NCI-H2081 treated with DMSO at 0.1 percent for 48 hours (cell line): ENCODE measurements at places on chromosomes 6 and 20.

DNA sequence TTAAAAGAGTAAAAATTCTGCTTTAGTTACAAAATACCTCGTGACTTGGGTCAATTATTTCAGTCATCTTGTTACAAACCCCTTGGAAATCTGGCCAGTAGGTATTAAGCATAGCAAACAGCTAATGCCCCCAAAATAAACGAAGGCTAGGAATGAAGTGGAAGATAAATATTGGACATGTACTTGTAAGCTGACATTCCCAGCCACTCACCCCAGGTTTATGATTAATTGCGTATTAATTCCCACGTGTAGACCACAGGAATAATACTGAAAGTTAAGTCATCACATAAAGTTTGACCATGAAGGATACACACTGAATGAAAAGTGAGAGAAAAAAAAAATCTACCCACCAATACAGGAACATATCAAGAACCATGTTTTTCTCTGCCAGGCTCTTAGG lies 936.5 kb upstream of the ADGRB3 start:
- no peak for DNase-seq

DNA sequence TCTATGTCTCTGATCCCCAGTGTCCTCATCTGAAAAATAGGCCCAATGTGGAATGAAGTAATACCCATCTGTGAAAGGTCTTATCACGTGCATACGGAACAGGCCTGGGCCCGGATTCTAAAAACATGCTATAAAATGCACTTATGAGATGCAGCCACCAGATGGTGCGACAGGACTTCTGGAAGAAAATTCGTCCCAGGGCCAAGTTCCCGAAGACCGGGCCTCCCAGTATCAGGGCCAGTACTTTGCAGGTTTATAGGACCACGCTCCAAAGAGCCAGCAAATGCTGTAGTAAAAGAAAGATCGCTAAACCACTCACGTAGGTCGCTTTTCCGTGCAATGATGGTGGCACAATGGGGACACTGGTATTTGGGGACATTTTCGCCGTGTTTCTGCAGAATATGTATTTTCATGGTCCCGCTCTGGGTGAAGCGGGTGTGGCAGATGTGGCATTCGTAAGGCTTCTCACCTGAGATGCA lies 10.6 kb downstream of the CTCFL start:
- no peak for DNase-seq

- DNase-seq, result no peak
Measured at GRCh38 chr20:35697696-35698297, 1.4 kb downstream of the NFS1 start.

- DNase-seq, result no peak
Measured at GRCh38 chr6:89554106-89554505, 84.4 kb downstream of the LYRM2 start.

- DNase-seq, result no peak
Measured at GRCh38 chr6:20370801-20371200, 30.9 kb upstream of the E2F3 start.

GRCh38 chr6:52994839-52995088 lies 320 bp downstream of the GSTA4 start:
- DNase-seq, result no peak

DNA sequence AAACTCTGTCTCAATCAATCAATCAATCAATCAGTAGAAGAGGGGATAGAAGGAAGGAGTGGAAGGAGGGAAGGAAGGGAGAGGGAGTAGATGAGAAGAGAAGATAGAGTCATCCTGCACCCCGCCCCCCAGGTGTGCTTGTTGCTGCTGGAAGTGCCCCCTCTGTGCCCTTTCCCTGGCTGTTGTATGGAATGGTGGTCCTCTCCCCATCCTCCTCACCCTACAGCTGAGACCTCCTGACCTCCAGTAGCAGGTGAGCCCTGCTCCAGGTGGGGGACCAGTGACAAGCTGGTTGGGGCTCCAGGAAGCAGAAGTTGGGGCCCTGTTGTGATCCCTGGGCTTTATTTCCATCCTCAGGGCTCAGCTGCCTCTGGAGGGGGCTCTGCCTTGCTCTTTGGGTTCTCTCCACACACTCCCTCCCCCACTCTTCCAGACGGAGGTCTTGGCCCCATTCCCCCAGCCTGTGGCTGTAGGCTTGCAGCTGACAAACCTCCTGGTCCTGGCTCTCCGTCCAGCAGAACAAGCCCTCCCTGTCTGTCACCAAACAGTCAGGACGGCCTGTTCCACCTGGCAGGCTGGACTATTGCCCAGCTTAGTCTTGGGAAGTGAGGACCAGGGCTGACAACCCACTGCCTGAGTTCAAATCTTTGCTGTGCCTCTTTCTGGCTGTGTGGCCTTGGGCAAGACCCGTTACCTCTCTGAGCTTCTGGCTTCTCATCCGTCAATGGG lies 26.0 kb upstream of the SCRT2 start:
- DNase-seq, result no peak

GRCh38 chr6:39430446-39430845 lies 107.9 kb upstream of the KCNK16 start:
- DNase-seq, result no peak

GRCh38 chr6:7916959-7917358 lies 6.4 kb upstream of the TXNDC5 start:
- DNase-seq, result no peak

- DNase-seq, result no peak
Measured at GRCh38 chr6:107763946-107764345, 60.2 kb downstream of the SCML4 start.

- DNase-seq, result no peak
Measured at GRCh38 chr6:75579951-75580350, 21.7 kb upstream of the SENP6 start.

DNA sequence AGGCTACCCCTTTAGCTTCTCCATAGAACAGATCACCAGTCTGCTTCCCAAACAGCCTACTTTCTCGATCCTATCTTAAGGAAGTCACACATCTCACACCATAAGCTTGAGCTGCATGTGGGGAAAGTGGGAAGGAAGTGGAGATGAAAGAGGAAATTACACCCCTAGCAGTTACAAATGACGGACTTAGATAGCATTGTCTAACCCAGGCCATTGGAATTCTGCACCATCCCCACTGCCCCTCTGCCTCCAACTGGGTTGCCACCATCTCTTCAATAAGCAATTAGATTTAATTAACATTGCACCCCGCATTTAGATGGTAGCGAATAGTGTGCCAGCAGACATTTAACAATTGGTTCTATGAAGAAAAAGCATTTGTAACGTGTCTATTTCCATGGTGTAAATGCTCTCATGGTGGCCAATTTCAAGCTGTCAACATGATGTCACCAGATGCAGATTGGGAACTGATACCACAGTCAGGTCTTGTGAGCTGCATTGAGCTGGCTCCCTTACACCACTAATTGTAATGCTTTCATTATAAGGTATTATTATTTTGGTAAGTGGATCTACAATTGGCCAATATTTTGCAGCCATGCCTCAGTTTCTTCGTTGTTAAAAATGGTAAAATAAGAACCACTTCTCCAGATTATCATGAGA lies 124.7 kb downstream of the CD24 start:
- DNase-seq, result no peak

DNA sequence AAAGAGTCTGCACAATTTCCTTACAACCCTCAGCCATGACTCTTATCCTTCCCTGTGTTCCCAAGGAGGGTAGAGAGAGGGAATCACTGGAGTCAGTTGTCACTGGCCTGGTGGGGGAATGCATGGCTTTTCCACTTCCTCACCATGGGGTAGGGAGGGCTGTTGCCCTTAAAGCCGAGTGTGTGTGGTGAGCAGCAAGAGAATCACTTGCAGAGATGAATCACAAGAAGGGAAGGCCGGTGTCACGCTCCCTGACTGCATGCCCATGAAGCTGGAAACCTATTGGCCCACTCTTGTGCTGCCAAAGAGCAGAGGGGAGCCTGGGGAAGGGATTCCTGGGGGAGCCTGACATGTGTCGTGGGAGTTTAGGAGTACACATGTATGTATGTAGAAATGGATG lies 18.1 kb upstream of the BMP6 start:
- DNase-seq, result no peak

- no peak for DNase-seq
Measured at GRCh38 chr20:62785393-62785792, 10.9 kb upstream of the MRGBP start.

GRCh38 chr6:26003102-26003694 lies 40.6 kb downstream of the TRIM38 start:
- no peak for DNase-seq
